Endodermal cell (in vitro differentiated cells): ENCODE measurements at places on chromosomes 1 and 21. TPM values are rescaled to one million over a fixed set of nuclear protein-coding genes. Genes with fewer than 3 reads are reported as not detected.

GRCh38 chr1:9111957-9112356, 16.9 kb downstream of the GPR157 start:
- no peak for DNase-seq
- H3K27me3 ChIP-seq: no peaks in the 10 kb centered on the region
- H3K27ac ChIP-seq: no peak overlapping the region
- no peak overlapping the region for H3K4me3 ChIP-seq
- H3K36me3 ChIP-seq: no peaks in the 10 kb centered on the region

DNA sequence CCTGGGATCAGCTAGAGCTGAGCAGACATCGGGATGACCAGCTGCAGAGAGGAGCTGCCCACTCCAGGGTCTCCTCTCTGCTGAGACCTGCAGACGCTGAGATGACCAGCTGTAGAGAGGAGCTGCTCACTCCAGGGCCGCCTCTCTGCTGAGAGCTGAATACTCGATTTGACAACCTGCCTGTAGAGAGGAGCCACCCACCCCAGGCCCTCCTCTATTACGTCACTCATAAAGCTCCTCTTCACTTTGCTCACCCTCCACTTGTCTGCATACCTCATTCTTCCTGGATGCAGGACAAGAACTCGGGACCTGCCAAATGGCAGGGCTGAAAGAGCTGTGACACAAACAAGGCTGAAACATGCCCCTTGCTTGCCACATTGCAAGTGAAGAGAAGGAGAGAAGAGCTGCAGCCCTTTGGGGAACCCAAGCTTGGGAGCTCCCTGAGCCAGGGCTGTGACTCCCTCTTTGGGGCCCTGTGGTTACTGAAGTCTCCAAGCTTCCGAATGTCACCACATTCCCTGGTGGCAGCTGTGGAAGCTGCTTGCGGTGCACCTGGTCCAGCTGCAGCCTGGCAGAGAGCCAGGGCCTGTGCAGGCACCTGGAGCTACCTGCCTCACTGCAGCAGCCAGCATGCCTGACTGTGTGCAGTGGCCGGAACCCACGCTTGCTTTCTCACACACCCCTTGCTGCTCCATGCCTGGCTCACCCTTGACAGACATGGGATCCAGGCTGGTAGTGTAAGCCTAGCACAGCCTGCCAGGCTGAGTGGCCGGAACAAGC, 59.6 kb downstream of the CC2D1B start:
- no peaks in the 10 kb centered on the region for H3K4me1 ChIP-seq
- H3K36me3 ChIP-seq: peaks cover 7% of the 10 kb centered on the region
- no peak overlapping the region for H3K4me3 ChIP-seq
- peak; percentile 47 for DNase-seq
- no peak overlapping the region for H3K27ac ChIP-seq

DNA sequence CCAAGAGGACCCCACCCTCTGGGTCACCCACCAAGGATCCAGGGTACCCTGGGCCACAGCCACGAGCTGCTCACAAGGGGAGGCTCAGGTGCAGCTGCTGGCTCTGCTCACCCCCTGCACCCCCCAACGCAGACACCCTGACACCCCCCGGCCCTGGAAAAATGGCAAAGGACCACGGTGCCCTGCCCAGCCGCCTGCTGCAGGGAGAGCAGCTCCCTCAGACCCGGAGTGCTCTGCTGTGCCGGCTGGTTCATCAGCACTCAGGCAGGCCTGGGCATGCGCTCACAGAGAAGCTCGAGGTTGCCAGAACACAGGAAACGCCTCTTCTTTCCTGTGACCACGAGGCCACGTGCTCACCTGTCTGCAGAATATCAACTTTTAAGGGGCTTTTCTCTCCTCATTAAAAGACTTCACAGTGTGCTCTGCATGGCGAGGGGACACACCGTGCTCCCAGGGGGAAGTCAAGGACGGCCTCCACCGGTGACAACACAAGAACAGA, 4.3 kb upstream of the C1QTNF12 start:
- no peak overlapping the region for H3K4me3 ChIP-seq
- H3K27ac ChIP-seq: no peak overlapping the region
- peaks cover 12% of the 10 kb centered on the region for H3K27me3 ChIP-seq
- DNase-seq: no peak
- H3K36me3 ChIP-seq: peaks cover 23% of the 10 kb centered on the region
- H3K4me1 ChIP-seq: no peaks in the 10 kb centered on the region

DNA sequence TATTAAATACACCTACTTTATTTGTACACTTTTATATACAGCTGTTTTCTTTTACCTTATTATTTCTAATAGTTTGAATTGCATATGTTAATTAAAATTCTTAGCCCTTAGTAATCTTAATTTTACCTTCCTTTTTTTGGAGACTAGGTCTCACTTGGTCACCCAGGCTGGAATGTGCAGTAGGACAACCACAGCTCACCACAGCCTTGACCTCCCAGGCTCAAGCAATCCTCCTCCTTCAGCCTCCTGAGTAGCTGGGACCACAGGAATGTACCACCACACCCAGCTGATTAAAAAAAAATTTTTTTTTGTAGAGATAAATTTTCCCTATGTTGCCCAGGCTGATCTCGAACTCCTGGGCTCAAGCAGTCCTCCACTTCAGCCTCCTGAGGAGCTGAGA, 15.0 kb upstream of the SDC3 start:
- no peaks in the 10 kb centered on the region for H3K36me3 ChIP-seq
- no peak overlapping the region for H3K4me3 ChIP-seq
- H3K4me1 ChIP-seq: no peaks in the 10 kb centered on the region
- H3K27me3 ChIP-seq: no peaks in the 10 kb centered on the region

GRCh38 chr21:35348686-35349085, 299.6 kb upstream of the RUNX1 start:
- no peak for DNase-seq
- H3K4me3 ChIP-seq: no peak overlapping the region
- no peak overlapping the region for H3K27ac ChIP-seq
- H3K4me1 ChIP-seq: no peaks in the 10 kb centered on the region
- no peaks in the 10 kb centered on the region for H3K27me3 ChIP-seq
- H3K36me3 ChIP-seq: no peaks in the 10 kb centered on the region

- H3K4me3 ChIP-seq: no peak overlapping the region
- no peak overlapping the region for H3K27ac ChIP-seq
- no peaks in the 10 kb centered on the region for H3K4me1 ChIP-seq
- no peaks in the 10 kb centered on the region for H3K36me3 ChIP-seq
Measured at GRCh38 chr1:99497690-99498089, 148.2 kb upstream of the PALMD start.

DNA sequence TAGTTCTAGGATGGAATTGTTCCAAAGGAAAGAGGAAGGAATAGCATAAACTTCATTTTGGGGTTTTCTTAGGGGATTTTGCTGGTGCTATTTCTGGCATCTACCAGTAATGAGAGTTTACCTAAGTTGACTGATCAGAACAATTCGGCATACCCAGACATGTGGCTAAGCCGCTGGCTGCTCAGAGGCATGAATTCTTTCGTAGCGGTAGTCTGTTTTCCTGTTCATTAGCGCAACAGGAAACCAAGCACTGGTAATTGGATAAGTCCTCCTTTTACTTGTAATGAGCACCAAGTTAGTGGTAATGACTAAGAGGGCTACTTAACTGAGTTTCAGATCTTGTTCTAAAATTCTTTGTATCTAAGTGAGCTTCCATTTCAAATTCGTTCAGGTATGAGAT, 38.6 kb downstream of the C21orf91 start:
- no peaks in the 10 kb centered on the region for H3K4me1 ChIP-seq
- no peaks in the 10 kb centered on the region for H3K27me3 ChIP-seq
- no peak for DNase-seq
- no peak overlapping the region for H3K4me3 ChIP-seq

DNA sequence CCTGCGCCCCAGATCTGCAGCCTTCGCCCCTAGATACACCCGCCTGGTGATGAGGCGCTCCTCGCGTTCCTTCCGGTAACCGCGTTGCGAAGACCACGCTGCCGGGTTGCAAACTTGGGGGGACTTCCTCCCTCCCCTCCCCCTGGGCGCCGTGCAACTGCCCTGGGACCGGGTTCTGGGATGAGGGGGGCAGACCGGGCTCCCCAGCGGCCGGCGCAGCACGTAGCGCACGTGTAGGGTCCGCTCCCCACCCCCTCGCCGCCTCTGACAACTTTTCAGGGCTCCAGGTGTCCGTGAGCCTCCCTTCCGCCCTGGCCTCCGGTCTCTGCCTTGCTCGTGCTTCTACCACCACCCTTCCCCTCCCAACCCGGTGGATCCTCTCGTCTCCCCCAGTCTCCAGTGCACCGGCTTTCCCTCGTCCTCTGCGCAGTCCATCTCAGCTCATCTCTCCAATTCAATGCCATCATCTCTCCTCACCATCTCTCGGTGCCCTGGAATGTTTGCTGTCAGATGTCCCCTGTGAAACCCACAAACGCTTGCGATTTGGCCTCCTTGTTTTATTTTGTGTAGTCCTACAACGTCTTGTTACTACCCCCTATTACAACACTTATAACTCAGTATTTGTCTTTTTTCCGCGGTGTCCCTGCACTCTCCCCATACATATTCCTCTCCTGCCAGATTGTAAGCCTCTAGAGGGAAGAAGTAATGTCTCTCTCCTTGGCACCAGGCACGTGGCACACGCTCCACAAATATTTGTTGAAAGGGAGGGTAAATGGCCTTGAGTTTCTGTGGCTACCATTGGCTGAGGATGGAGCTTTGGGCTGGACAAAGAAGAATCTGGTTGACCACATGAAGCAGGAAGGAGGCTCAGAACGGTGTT, 782 bp downstream of the PCAT6 start:
- peak overlapping the region; percentile 72 for H3K27ac ChIP-seq
- DNase-seq: peak; percentile 80
- H3K4me3 ChIP-seq: peak overlapping the region; percentile 89
- no peaks in the 10 kb centered on the region for H3K36me3 ChIP-seq
- peaks cover 3% of the 10 kb centered on the region for H3K4me1 ChIP-seq

- DNase-seq: peak; percentile 71
- no peaks in the 10 kb centered on the region for H3K4me1 ChIP-seq
- no peak overlapping the region for H3K4me3 ChIP-seq
- H3K36me3 ChIP-seq: no peaks in the 10 kb centered on the region
- H3K27ac ChIP-seq: no peak overlapping the region
Measured at GRCh38 chr1:189708674-189709073, 769.0 kb downstream of the BRINP3 start.

DNA sequence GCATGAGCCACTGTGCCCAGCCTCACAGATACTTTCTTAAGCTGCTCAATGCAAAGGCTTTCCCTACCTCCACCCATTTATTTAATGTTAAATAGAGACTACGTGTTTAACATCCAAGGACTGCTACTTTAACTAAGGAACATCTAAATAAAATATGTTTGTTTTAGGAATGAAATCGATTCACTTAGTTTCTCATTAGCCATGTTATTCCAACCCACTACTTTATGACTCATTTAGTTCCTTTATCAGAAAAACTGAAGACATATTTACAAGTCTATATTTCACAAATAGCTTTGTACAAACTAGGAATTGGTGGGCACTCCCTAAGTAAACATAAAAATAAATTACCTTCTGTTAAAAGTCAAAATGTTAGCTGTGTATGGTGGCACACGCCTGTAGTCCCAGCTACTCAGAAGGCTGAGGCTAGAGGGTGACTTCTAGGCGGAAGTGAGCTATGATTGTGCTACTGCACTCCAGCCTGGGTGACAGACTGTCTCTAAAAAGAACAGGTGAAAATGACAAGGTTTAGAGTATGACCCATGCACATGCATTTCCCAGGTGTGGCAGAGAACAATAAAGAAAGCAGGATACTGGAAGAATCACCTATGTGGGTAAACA, 39.9 kb upstream of the AK4 start:
- no peaks in the 10 kb centered on the region for H3K4me1 ChIP-seq
- no peak overlapping the region for H3K27ac ChIP-seq

DNA sequence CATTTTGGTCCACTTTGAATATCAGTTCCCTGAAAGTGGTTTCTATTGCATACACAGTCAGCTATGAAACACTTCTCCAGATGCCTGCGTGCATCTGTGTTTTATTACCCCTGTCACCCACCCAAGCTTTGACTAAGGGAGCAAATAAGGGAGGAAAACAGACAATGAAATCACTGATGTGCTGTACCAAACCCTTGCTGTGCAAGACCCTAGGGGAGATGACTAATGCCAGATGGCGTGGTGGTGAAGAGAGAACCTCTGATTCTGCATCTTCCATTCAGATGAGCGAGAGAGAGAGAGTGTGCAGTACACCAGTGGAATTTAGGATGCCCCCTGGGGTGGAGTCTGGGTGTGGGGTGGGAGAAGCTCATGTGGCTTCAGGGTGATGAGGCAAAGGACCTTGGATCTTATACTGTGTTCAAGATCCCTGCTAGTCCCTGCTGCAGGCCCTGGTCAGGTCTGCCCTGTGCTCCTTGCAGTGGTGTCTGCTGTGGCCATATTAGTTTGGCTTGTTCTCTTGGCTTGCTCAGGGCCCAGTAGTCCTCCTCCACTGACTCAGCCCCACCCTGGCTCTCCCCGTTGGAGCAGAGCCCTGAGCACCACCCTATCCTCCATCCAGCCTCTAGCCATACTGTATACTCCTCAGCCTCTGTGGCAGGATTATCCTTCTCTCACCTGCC, 18.5 kb downstream of the CLCA1 start:
- H3K4me1 ChIP-seq: no peaks in the 10 kb centered on the region
- H3K27me3 ChIP-seq: no peaks in the 10 kb centered on the region
- H3K36me3 ChIP-seq: no peaks in the 10 kb centered on the region
- DNase-seq: no peak

BMP8A gene
- 0.66 TPM in 1 of 2 replicates, not detected in the other for total RNA-seq

RYR2 gene
- total RNA-seq: 2.4 and 2.5 TPM in 2 replicates

KRTAP13-2 gene
- not detected in 3 replicates for total RNA-seq
